Activated CD4-positive, alpha-beta T cell treated with anti-CD3 and anti-CD28 coated beads, Interleukin-2, amount 10 ng/mL, durations not matched to agents 24 days and 14 days (primary cell): ENCODE measurements at places on chromosomes 16 and 17. TPM values are rescaled to one million over a fixed set of nuclear protein-coding genes. Genes with fewer than 3 reads are reported as not detected.

DNA sequence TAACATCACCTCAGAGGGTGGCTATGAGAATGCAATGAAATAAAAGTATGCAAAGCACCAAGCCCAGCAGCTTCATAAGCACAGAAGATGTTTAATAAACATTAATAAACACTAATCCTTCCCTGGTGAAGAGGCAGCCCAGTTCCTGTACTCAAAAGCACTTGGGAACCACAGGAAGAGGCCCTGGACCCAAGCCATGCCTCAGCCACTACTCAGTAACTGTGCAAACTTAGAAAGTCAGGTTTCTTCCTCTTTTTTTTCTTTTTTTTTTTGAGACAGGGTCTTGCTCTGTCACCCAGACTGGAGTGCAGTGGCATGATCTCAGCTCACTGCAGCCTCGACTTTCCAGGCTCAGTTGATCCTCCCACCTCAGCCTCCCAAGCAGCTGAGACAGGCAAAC lies 5.3 kb downstream of the ARHGAP17 start:
- peaks cover 63% of the 10 kb centered on the region for H3K4me1 ChIP-seq
- H3K36me3 ChIP-seq, result peaks cover 46% of the 10 kb centered on the region
- H3K27me3 ChIP-seq, result no peaks in the 10 kb centered on the region
- H3K27ac ChIP-seq, result no peak overlapping the region

DNA sequence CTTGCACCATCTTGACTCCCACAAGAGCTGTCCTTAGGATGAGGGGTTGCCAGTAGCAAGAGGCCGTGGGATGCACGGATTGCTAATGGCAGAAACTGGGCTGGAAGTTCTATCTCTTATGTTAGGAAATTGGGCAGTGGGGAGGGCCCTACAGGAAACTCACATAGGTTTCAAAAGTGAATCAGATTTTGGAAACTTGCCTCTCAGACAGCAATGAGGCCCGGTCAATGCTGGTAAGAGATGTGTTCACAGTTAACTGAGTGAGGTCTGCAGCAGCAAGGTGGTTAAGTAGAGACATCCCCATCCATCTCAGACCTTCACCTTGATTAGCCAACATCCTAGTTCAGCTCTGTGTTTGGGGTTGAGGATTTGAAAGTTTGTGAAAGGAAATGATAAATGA lies 164.7 kb downstream of the ABCA8 start:
- DNase-seq, result no peak
- no peaks in the 10 kb centered on the region for H3K36me3 ChIP-seq
- H3K27me3 ChIP-seq, result peaks cover 17% of the 10 kb centered on the region

GRCh38 chr17:57696050-57696449 lies 49.0 kb downstream of the CCDC182 start:
- no peak overlapping the region for H3K27ac ChIP-seq
- peaks cover 12% of the 10 kb centered on the region for H3K4me1 ChIP-seq
- H3K4me3 ChIP-seq, result no peak overlapping the region
- H3K36me3 ChIP-seq, result peaks cover 8% of the 10 kb centered on the region

- H3K27me3 ChIP-seq, result peaks cover 8% of the 10 kb centered on the region
- H3K27ac ChIP-seq, result no peak overlapping the region
- peak overlapping the region; percentile 15 for H3K4me3 ChIP-seq
- H3K36me3 ChIP-seq, result no peaks in the 10 kb centered on the region
These were observed 271.5 kb upstream of the C16orf82 start for GRCh38 chr16:26795184-26795583.

Gene ATP1B2
- 0.14 and 0.37 TPM in 2 replicates for total RNA-seq
